ENCODE measurements at places on chromosomes 4 and X.

DNA sequence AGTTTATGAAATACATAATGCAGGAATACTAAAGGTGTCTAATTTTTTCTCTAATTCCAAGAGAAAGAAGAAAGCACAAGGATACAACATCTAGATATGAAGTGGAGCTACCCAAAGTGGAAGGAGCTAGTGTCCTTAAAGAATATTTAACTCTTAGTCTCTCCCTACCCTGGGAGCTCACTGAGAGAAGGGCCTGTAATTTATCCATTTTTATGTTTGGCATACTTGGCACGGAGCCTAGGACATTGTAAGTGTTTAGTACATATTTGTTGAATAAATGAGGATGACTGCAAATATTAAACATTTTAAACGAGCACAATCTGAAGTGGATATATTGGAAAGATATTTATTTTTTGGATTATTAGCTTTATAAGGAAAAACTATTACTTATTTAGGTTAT is 674.8 kb downstream of the IQCM start:
- no peak for DNase-seq

DNA sequence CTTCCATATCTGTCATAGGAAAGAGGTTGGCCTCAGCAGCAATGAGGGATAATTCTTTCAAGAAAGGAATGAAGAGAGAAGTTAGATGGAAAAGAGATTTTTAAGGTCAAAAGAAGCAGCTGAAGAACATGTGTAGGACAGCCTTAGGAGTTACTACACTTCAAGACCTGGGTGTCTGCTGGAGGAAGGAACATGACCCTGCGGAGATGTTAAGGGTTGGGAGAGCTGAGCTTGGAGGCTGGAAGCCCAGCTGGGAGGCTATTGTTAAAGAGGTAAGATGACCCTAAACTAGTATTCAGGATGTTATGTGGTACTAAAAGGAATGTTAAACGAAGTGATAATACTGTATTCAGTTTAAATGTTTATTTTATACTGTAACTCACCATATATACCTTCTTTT is 15.0 kb downstream of the HADH start:
- DNase-seq, result no peak

GRCh38 chrX:133537142-133537541 is 121.9 kb upstream of the GPC4 start:
- DNase-seq, result no peak

- DNase-seq, result no peak
Measured at GRCh38 chr4:76952656-76953582, 3.4 kb downstream of the SEPTIN11 start.

DNA sequence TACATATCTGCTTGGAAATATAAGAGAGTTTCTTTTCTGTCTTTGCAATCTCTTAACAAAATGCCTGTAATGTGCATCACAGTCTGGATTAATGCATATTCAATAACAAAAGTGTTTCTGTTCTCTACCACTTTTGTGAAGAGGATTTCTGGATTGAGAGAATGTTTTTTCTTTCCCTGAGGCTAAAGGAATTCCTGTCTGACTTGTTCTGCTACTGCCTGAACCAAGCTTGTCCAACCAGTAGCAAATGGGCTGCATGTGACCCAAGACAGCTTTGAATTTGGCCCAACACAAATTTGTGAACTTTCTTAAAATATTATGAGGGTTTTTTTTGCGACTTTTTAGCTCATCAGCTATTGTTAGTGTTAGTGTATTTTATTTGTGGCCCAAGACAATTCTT is 1133.9 kb downstream of the SH3BGRL start:
- no peak for DNase-seq

DNA sequence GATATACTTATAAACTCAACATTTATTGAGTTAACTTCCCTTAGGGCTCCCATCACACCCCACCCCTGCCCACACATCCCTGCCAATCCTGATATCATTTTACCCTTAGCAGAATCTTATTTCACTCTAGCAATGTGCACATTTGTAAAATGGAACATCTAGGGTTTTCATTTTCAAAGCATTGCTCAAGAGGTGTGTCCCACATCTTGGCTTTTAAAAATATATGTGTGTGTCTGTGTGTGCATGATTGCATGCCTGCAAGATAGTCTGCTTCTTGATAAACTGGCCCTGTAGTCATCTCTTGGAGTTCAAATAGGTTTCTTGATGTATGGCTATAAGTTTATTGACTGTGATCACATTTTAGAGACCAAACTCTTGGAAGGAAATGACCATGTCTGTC is 26.4 kb upstream of the EGF start:
- no peak for DNase-seq

GRCh38 chrX:108072746-108073145 is 18.6 kb downstream of the PSMD10 start:
- no peak for DNase-seq

DNA sequence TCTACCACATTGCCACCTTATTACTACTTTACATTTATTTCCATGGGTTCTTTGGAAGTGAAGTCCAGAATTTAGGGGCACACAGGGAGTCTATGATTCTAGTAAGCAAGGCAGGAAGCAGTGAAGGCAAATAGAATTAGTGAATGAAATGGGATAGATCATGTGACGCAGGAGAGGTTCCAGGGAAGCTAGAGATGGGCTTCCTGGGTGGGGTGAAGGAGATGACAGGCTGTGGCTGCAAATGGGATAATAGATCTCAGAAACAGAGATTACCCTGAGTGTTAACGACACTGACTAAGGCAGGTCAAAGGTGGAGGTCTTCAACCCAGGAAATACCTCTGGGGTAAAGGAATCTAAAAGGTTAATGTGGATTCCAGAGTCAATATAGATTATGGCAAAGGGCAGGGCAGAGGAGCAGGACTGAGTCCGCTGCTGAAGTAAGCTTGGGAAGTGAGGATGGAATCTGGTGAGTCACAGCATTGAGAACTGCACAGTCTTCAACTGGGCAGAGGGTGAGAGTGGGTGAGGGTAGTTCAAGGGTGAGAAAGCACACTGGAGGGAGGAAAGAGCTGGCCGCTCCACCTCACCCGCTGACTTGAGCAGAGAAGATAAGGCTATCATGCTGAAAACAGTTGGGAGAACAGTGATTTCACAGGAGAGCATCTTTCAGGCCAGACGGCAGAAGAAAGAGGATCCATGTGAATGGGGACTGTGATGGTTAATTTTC is 70.8 kb downstream of the ANXA3 start:
- DNase-seq, result peak; percentile 18

DNA sequence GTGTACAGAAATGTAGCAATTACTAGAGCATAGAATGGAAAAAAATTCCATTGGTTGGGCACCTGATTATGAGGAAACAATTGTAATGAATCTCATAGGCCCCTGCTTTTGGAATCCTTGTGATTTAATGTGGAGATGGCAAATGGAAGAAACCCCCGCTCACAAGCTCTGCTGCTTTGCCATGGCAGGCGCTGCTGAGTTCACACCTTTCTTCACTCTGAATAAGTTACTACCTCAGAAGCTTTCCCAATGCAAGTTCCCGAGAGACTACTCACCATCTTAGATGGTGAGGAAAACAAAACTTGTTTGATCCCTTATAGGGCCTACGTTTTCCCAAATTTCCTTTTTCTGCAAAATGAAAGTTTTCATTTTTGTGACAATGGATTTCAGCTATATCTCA is 266.6 kb upstream of the TAPT1 start:
- no peak for DNase-seq

- no peak for DNase-seq
Measured at GRCh38 chr4:99868126-99868596, 26.1 kb downstream of the LAMTOR3 start.

DNA sequence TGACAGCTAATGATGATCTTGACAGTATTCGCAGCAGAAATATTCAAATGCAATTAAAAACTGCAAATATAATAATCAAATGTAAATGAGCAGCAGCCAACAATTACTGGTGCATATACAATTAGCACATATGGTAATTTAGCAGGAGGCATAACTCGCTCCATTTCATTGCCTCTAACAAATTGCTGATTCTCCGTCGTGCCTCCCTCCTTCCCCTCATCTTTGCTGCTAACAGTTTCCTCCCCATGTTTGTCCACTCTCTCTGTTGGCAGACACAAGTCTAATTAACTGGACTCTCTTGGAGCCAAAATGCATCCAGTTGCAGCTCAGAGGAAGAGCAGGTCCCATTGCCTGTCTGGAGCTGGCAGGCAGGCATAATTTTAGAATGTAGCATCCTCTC is 210.6 kb downstream of the STK32B start:
- DNase-seq, result no peak

DNA sequence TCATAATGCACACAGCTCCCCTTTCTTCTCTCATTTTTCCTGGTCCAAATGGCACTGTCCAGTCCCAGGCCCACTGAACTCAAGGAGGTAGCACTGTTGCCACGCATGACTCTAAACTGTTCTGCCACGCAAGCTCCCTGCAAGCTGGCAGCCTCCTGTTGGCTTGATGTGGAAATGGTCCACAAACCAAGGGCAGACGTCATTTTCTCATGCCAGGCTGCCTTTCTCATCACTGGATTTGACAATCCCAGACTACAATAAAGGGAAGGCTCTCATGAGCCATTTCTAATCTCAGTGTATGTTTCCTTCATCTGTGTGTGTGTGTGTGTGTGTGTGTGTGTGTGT is 22.4 kb downstream of the OTOP1 start:
- no peak for DNase-seq

DNA sequence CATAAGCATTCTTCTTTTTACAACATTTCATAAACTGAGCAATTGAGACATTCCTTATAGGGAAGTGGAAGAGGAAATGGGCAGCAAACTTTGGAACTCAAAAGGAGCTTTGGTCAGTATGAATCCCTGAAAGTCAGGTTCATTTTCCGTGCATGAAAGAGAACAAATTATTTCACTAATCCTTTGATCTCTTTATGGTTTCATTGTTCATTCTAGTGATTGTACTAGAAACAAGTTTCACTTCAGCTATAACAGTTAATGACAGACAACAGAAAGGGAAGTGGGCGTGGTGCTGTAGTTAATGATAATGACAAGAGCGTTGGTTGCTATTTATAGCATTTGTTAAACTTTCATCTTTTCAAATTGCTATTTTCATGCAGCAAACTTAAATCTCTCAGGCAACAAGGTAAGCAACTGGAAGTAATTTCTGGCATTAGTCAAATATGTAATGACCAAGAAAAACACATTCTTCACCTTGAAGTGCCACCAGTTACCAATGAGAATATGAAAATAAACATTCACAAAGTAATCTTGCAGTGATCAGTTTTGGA is 98.4 kb downstream of the AREG start:
- no peak for DNase-seq

GRCh38 chr4:97334348-97334747 is 808.9 kb downstream of the STPG2 start:
- no peak for DNase-seq
